ENCODE measurements at places on chromosomes 12 and 14. TPM values are rescaled to one million over a fixed set of nuclear protein-coding genes. Genes with fewer than 3 reads are reported as not detected.

DNA sequence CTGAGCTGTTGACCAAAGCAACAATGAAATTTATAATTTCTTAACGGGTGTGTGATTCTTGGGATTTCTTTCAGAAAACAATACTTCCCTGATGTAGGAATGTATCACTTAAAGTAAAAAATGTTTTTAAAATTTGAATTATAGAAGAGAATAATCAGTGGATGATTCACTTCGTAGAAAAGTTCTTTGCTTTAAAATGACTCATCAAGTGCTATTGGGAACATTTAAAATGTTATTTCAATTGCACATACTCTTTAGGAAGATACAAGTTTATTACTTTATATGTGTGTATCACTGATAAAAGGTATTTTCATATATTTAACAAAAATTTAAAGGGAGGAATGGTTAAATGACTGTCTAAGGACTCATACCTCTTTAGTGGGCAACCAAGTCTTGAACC is 155.3 kb downstream of the PDE3A start:
- H3K27me3 ChIP-seq = no peaks in the 10 kb centered on the region
- no peak overlapping the region for H3K4me3 ChIP-seq
- no peak for DNase-seq
- no peaks in the 10 kb centered on the region for H3K36me3 ChIP-seq

GRCh38 chr14:59711080-59711479 is 134.5 kb upstream of the CCDC175 start:
- H3K4me3 ChIP-seq = no peak overlapping the region
- no peaks in the 10 kb centered on the region for H3K27me3 ChIP-seq
- H3K27ac ChIP-seq = no peak overlapping the region
- H3K36me3 ChIP-seq = no peaks in the 10 kb centered on the region
- DNase-seq = no peak
- no peaks in the 10 kb centered on the region for H3K4me1 ChIP-seq

GRCh38 chr14:87679866-87680265 is 313.1 kb downstream of the GALC start:
- H3K36me3 ChIP-seq = no peaks in the 10 kb centered on the region
- H3K4me1 ChIP-seq = no peaks in the 10 kb centered on the region
- H3K4me3 ChIP-seq = no peak overlapping the region
- H3K27ac ChIP-seq = no peak overlapping the region
- no peaks in the 10 kb centered on the region for H3K27me3 ChIP-seq

Gene OR6C2
- not detected for total RNA-seq

DNA sequence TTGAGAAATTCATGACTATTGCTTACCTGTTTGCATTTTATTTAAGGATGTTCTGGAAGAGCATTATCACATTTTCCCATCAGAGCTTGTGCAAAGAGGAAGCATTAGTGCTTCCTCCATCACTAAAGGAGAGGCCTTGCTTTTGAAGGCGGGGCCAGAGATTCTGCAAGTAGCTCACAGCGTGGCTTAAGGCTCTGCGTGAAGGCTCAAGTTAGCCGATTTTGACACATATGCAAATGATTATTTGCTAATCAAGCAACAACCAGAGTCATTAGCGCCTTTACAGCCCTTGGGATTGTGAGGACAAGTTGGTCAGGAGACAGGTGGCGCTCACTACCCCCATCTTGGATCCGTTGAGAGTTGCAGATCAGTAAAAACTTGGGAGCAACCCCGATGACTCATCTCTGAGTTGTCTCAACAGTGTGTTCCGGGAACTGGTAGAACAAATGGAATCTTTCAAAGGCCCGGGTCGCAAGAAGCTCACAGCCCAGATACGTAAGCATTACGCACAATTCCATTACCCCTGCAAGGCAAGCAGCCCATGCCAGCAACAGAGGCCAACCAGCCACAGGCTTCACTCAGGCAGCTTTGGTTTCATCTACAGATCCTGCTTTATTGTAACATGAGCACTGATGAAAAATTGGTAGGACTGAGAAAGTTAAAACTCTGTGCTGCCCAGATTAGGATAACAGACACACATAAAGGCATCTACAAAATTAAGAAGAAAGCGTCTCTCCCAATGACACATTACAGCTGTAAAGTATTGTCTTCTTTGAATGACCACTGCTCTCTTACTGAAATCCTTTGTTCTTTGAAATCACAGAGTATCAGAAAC is 34.9 kb upstream of the SPTSSA start:
- no peaks in the 10 kb centered on the region for H3K4me1 ChIP-seq
- no peaks in the 10 kb centered on the region for H3K27me3 ChIP-seq
- H3K27ac ChIP-seq = peak overlapping the region; percentile 33
- no peak overlapping the region for H3K4me3 ChIP-seq
- DNase-seq = peak; percentile 62

Gene SLC38A2
- 203 TPM for total RNA-seq

DNA sequence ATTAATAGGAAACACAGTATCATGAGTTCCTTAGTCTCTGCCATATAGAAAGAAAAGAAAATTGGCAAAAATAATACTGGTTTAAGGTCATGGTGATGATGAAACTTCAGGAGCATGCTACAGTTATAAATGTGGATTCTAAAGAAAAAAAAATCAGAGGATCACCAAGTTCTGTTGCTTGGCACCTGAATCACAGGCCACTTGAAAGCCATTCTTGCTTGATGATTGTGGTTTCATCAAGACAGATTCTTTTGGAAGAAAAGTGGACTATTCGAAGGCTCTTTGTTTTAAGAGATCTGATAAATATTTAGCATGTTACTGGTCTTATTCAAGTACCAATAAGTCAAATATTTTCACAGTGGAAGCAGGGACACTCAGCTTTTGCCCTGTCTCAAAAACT is 148.9 kb downstream of the SAMD4A start:
- H3K36me3 ChIP-seq = no peaks in the 10 kb centered on the region
- no peaks in the 10 kb centered on the region for H3K27me3 ChIP-seq
- no peak overlapping the region for H3K27ac ChIP-seq
- no peak for DNase-seq

- H3K4me1 ChIP-seq = peaks cover 47% of the 10 kb centered on the region
- no peaks in the 10 kb centered on the region for H3K27me3 ChIP-seq
- peak overlapping the region; percentile 97 for H3K27ac ChIP-seq
- H3K36me3 ChIP-seq = no peaks in the 10 kb centered on the region
- no peak for DNase-seq
- H3K4me3 ChIP-seq = peak overlapping the region; percentile 68
These were observed 1.6 kb downstream of the DGKA start for GRCh38 chr12:55932551-55932910.

Gene C12orf56
- total RNA-seq = not detected
